ENCODE measurements at places on chromosomes 3 and 15.

DNA sequence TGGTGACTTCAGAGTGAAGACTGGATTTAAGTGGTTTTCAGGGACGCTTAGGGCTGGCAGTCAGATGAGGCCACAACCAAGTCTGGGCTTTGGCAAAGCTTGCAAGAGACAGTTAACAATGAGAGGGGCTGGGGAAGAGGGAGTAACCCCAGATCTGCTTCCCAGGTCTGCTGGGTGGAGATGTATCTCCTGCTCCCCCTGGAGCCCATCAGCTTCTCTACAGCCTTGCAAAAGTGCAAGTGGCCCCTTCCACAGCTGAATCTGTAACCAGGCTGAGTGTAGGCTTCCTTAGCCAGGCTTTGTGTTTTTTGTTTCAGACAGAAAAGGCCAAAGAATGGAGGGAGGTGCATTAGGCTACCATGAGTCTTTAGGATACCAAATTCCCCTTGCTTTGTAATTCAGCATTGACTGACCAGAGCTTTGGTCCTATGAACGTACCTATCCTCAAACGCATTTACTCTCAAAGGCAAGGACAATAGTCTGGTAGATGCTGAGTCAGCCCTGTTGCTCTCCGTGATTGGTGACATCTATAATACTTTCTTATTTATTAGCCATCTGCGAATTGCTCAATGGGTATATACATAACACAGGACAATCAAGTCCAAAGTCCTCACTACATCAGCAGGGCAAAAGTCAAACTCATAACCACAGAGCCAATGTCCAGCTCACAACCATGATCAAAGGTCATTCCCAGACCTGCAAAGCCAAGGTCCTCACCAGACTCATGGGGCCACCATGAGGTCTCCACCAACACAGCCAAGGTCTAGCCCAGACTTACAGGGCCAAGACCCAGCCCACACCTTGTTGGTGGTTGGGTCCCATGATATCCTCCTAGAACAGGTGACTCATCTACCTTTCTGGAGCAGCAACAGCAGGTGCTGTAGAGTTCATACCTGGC, 17.1 kb downstream of the CCDC13 start:
- peak; percentile 42 for DNase-seq

GRCh38 chr3:169842960-169843359, 26.8 kb downstream of the LRRC31 start:
- DNase-seq = no peak

DNA sequence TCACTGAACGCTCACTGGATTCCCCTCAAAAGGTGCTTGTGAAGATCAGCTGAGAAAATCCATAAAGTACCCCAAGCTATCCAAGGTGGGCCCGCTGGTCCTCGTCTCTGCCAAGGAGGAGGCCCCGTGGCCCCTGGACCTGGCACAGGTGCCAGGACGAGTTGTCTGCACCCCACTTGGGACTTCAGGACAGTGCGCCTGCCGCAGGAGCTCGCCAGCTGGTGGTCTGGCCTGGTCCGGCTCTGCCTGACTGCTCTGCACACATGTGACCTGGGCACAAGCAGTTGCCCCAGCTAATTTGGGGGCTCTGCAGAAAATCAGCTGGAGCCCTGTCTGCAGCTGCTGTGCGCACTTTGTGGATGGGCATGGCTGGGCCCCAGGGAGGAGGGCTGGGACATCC, 159.9 kb downstream of the NSMCE3 start:
- DNase-seq = no peak

GRCh38 chr3:172522871-172523818, at the start of gene TNFSF10:
TSS of gene TNFSF10 (minus strand) at chr3:172523430. CDS start at chr3:172523384, 46 bp downstream.
- DNase-seq = peak; percentile 52

GRCh38 chr3:98980915-98981596, 79.6 kb upstream of the DCBLD2 start:
- DNase-seq = peak; percentile 81

- DNase-seq = no peak
These were observed 237.5 kb downstream of the GAP43 start for GRCh38 chr3:115860766-115861165.

DNA sequence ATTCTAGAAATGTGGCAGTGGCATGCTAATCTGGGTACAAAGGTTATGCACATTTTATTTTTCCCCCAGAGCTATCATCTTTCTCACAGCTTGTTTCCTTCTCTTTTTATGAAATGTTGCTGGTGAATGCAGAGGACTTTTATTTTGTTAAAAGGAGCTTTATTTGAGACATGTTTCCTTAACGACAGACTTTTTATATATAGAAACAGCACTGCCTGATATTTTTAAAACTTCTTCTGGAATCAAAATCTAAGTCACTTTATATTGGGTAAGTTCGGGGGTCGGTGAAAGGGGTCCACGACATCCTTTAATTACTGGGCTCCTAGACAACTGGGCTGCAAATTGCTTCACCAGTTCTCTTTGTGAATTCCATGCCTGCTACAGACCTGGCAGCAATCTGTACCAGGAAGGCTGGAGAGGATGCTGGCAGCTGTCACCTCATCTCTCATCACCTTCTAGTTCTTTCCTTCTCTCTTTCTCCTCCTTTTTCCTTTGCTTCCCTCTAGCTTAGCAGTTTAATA, 464.7 kb downstream of the PDCD6IP start:
- DNase-seq = no peak

DNA sequence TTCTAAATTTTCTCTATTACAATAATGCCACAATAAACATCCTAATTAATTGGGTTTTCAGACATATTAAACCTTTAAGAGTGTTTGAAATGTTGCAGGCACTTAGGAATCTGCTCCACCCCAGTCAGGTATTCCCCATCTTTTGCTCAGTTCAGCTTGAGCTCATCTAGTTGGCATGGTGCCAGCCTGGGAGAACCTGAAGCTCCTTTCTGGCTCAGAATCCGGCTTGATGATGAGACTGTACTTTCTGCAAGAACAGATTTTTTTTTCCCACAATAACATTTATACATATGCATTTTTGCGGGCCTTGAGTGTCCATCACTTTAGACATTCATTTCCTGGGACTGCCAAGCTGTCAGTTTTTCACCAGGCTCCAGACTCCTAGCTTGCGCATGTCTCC, 7.7 kb upstream of the OXSR1 start:
- DNase-seq = no peak

- no peak for DNase-seq
These were observed 97.5 kb downstream of the OCA2 start for GRCh38 chr15:28001641-28002040.

- DNase-seq = peak; percentile 57
These were observed 656.8 kb upstream of the NECTIN3 start for GRCh38 chr3:110414855-110415254.

DNA sequence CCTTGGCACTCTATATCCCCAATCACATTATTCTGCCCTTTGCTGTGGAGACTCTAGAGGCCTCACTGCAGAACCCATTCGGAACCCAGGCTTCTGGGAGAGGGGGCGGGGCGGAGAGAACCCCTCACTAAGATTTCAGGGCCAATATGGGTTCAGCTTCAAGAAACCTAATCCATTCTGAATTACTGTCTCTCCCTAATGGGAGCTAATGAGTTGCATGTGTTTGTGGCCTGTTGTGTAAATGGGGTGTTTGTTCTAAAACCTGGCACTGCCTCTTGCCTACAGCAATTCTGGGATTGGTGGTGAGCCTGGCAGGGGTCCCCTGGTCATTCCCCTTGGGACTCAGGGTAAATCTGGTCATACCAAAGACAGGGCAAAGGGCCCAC, 605 bp upstream of the RASL12 start:
- DNase-seq = no peak

Measured in astrocyte of the hippocampus (primary cell).